ENCODE measurements at places on chromosomes 1 and 21.

DNA sequence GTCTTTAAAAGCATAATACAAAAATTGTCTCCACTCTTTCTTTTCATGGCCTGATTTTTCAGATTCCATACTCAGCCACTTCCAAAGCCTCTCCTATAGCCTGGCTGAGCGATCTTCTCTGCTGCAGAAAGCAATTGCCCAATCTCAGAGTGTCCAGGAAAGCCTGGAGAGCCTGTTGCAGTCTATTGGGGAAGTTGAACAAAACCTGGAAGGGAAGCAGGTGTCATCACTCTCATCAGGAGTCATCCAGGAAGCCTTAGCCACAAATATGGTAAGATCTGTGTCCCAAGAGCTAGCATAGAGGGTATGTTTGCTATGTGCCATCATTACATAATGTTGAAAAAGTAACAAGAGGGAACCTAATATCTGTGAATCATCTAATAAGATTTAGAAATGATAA, 130.7 kb upstream of the BMP8A start:
- no peak for DNase-seq

DNA sequence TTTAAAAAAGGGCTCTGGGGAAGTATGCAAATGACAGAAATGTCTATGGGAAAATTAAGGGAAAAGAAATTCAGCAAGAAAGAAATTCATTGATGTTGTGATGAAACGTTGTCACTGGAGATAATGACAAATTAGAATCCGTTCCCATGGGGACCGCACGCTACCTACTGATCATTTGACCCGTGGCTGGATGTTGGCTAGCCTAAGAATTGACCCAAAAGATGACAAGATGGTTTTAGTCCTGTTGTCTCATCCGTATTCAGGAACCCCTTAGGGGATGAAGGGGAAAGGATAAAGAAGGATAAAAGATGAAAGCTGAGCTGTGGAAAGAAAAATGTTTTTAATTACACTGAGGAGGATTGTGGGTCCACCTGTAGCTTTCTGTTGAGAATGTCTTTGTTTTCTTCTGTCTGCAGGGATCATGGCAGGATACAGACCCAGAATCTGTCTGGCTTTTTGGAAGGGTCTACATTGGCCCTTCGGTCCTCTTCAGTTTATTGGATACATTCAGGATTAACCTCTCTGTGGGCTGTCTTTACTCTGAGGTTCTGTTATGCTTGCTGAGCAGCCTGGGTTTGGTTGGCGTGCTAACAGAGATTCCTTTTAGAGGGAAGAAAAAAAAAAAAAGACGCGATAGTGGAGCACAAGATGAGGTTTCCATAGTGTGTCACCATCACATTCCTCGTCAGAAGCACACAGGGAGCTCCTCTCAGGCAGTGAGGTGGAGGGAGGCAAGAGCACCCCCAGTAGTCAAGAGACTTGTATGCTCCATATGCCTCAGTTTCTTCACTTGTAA, 106.2 kb downstream of the CACHD1 start:
- no peak for DNase-seq

- DNase-seq = no peak
Measured at GRCh38 chr1:208825300-208825699, 581.1 kb upstream of the PLXNA2 start.

DNA sequence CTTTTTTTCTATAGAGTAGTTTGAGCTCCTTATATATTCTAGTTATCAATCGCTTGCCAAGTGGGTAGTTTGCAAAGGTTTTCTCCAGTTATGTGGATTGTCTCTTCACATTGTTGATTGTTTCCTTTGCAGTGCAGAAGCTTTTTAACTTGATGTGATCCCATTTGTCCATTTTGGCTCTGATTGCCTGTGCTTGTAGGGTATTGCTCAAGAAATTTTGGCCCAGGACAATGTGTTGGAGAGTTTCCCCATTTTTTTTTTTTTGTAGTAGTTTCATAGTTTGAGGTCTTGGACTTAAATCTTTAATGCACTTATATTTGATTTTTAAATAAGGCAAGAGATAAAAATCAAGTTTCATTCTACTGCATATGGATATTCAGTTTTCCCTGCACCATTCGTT, 774.8 kb upstream of the ADAMTS5 start:
- no peak for DNase-seq

DNA sequence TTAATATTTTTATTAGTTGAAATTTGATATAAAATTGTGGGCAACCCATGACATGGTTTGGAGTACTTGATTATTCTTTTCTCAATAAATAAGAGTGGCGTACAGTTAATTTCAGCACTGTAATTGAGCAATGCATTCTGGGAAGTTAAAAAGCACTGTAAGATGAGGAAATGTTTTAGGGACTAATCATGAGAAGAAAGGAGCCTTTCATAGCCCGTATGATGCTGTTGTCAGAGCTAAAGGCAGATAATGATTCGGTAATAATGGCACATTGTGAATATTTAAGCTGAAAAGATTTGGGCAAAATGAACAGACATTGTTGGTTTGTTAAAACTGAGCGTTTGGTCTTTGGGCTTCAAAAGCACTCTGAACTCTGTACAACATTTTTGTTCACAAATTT, 139.3 kb downstream of the NFIA start:
- no peak for DNase-seq

DNA sequence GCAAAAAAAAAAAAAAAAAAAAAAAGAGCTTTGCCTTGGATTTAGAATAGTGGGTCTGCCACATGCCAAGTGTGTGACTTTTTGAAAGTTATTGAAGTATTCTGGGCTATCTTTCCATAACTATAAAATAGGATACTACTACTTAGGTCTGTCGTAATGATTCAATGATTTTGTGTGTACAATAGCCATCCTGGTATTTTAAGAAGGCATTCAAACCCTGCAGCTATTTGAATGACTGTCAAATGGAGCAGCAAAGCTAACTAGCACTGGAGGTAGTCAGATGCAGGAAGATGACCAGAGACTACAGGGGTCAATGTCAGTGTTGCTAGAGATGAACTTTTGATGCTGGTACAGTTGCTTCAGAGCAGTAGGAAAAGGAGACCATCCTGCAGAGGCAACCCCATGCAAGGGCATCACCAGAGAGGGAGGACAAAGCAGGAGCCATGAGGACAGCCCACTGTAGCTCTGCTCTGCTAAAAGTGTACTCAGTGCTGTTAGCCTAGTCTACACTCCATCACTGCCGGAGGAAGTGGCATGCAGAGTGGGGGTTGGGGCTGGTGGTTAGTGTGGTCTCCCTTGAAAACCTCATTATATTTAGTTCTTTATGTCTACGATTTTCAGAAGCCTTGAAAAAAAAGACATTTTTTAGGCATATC, 29.0 kb downstream of the DUSP10 start:
- peak; percentile 84 for DNase-seq

DNA sequence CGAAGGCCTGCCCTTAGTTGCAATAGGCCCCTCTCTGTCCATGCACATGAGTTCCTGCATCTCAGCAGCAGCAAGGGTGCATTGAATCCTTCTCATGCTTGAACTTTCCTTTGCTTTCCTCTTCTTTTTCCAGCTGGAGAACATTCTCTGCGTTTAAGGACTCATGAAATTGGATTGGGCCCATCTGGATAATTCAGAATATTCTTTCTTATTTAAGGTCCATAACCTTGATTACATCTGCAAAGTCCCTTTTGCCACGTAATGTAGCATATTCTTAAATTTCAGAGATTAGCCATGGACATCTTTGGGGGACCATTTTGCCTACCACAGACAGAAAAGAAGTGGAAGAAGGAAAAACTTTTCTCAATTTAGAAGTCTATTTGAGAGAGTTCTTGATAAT, 159.7 kb upstream of the C21orf91 start:
- DNase-seq = no peak

DNA sequence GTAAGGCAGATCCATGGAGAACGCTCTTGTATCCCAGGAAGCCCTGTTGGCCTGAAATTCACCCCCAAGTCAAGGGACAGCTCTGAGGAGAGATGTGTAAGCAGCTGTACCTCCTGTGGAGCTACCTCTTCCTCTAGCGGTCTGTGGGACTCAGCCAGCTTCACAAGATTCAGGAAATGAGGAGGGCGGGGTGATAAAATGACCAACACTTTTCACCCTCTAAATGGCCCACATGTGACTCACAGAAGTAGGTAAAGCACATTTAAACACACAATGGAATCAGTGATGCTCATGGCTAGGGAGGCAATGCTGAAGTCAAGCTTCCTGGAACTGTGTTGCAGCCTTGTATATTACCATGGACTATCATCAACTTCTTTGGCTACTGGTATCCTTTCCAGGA, at the start of gene SH2D1B:
Gene SH2D1B, minus strand, starts transcription at position 135 of the 400 bp plus-strand sequence. Its CDS starts 120 bp downstream, at position 15.
- no peak for DNase-seq

DNA sequence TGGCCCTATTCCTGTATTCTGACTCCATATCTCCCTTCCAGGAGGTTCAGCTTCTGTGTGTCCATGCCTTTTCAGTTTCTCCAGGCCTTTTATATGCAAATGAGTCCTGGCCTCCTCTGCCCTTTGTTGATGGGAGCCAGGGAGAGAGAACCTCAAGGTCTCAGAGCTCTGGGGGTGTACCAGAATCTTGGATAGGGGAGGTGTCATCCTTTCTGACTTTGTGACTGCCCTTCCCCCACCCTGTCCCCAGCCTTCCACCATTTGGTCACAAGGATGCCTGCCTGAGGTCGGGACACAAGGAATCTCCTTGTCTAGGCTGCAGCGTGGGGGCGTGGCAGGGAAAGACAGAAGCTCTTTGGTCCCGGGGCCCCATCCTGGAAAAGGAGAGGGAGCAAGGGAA, 18.6 kb downstream of the LURAP1 start:
- no peak for DNase-seq

- no peak for DNase-seq
Measured at GRCh38 chr1:57678138-57678537, 254.3 kb upstream of the DAB1 start.

GRCh38 chr1:7379441-7379971, 391.6 kb upstream of the VAMP3 start:
- DNase-seq = no peak

DNA sequence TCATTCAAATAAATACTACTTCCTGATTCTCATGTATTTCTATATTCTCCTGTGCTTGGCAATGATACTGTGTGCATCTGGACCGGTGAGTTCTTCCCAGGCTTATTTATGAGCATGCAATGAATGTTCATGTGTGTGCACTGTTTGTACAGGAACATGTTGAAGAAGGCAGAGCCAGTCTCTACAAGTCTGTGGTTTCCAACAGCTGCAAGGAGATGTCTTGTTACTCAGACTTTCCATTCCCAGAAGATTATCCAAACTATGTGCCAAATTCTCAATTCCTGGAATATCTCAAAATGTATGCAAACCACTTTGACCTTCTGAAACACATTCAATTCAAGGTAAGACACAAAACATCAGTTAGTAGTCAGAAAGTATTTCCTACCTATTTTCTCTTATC, 19.1 kb downstream of the FMO1 start:
- no peak for DNase-seq

DNA sequence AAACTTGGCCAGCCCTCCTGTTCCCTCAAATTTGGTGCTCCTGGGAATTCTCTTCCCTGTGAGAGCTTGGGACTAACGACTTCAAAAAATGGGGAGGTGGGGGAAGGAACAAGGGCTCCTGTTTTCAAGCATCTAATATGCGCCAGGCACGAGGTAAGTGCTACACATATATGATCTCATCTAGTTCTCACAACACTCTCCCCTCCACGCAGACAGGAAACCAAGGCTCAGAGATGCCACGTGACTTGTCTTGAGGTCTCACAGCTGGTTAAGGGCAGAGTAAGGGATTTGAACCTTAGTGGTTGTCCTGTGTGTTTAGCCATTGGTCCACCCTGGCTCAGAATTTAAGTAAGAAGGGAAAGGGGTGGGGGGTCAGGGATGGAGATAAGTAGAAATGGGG, 125.9 kb downstream of the DMRTB1 start:
- DNase-seq = peak; percentile 66

GRCh38 chr1:68173936-68174737, 58.2 kb downstream of the WLS start:
- DNase-seq = no peak

GRCh38 chr1:61337441-61337951, 255.1 kb downstream of the NFIA start:
- DNase-seq = no peak

- no peak for DNase-seq
Measured at GRCh38 chr1:110150330-110151174, at the start of gene SLC6A17. SLC6A17 (plus strand) TSS chr1:110150494; CDS start chr1:110166930, 16,436 bp downstream.

DNA sequence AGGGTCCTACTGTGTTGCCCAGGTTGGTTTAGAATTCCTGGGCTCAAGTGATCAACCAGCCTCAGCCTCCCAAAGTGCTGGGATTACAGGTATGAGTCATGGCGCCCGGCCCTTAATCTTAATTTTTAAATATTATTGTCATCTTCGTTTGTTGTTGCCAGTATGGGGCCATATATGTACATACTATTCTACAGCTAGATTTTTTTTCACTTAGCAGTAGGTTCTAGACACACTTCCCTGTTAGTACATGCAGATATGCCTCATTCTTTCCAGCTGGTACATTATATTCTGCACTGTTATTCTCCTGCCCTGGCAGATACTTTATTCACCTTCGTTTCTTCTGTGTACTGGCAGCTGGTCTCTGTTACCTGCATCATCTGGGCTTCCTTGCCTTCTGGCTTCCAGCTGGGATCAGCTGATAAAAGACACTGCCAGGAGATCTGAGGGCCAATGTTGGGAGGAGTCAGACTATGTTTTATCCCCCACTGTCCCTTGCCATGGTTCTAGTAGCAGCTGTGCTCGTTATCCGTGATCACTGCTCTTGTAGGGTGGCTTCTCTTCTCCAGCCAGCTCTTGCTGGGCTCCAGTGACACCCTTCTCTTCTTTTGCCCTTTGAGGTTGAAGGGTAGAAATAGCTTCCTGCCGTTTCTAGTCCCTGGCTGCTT, 24.7 kb downstream of the ST3GAL3 start:
- DNase-seq = no peak

Measured in CD4-positive, alpha-beta T cell treated with Interleukin-4 for 4 hours (primary cell).